CD8-positive, alpha-beta memory T cell (primary cell): ENCODE measurements at places on chromosomes 5 and 9. TPM values are rescaled to one million over a fixed set of nuclear protein-coding genes. Genes with fewer than 3 reads are reported as not detected.

WNT8A gene
- polyA plus RNA-seq: not detected

DNA sequence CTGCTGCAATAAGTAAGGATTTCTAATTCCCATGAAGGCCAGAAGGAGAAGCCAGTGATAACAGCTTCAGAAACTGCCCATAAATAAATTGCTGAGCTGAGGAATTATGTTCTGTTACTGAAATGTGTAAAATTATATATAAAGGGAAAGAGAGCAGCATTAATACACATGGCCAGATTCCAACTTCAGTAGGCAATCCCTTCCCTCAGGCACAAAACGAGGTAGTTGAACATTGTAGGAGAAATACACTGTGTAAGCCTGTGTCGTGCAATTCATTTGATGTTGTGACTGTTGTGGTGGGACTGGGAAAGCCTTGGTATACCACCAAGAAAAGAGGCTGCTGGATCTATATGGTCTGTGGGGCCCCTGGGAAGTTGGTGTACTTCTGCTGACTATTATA is 192.9 kb downstream of the WDR70 start:
- no peak for DNase-seq

FREM1 gene
- polyA plus RNA-seq: not detected

GRCh38 chr9:69971643-69972449 is 71.8 kb upstream of the MAMDC2 start:
- DNase-seq: peak; percentile 12

MEIKIN gene
- polyA plus RNA-seq: 0.69 TPM

- no peak for DNase-seq
These were observed 482.2 kb upstream of the PAPPA start for GRCh38 chr9:115671236-115671962.

OLFM1 gene
- polyA plus RNA-seq: not detected

- no peak for DNase-seq
These were observed 239.4 kb upstream of the FBXL7 start for GRCh38 chr5:15260356-15261268.

DRD1 gene
- not detected for polyA plus RNA-seq

DUSP1 gene
- 1,007 TPM for polyA plus RNA-seq

DNA sequence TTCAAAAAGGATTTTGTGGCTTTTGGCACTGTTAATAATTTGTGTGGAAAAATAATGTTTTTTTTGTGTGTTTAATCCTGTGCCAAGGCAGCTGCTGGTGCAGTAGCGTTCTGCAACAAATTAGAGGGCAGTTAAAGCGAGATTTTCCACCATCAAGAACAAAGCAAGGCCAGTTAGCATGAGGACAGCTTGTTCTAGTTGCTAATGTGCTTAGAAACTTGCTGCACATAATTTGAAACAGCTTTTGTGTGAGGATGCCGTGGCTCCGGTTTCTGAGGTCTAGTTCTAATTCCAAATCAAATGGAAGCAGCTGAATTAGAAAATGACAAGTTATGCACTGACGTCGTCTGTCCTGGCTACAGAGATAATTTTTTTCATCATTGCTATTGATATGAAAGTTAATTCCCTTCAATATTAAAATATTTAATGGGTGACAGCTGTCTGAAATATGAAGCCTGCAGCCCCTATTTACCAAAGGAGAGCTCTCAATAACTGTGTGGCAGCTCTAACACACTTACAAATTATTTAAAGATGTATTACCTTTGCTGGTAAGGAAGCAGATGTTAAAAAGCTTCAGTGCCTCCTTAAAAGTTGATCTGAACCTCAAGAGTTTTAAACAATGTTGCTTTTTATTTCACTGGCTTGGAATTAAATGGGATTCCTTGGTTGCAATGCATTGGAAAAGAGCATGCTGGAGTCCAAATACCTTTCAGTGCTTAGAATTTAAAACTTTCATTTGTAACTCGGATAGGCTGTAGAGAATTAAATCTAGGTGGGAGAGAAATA is 128.6 kb downstream of the SPATA31D1 start:
- no peak for DNase-seq

DNA sequence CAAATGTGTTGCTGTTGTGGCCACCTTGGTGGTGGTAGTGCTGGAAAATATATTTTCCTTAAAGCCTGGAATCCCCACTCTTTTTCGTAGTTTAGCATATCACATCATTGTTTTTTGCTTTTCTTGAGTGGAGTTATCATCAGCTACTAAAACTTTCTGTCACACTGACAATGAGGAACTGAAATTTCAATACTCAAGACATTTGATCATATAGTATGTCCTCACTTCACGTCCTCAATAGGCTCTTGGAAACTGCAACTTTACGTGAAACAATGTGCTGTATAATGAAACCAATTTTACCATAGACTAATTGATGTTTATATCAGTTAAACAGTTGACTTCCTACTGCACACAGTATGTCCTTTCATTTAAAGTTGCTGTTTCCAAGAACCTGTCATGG is 265.8 kb downstream of the ADGRV1 start:
- no peak for DNase-seq

- no peak for DNase-seq
These were observed 101.7 kb downstream of the ADRB2 start for GRCh38 chr5:148928141-148928540.

MRPS2 gene
- 50.9 TPM for polyA plus RNA-seq

DNA sequence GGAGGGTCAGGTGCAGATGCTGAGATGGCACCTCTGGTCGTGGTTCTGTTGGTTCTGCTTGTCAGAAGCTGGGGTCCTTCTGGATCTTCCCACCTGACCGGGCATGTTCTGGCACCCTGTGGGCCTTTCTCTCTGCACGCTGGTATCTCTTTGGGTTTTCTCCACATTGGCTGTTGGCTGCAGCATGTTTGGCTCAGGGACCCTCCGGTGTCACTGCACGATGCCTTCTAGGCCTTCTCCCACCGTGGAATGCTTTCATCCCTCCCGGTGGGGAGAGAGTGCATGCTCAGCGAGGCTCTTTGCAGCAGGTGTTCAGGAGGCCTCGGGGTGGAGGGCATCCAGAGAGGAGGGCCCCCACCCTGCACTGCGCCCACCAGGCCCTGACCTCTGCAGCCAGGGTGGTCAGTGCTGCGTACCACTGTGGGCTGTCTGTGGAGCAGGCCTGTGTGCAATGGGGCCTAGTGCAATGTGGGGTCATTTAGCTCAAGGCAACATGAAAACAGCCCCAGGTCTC is 119.4 kb downstream of the WNK2 start:
- DNase-seq: no peak

DNA sequence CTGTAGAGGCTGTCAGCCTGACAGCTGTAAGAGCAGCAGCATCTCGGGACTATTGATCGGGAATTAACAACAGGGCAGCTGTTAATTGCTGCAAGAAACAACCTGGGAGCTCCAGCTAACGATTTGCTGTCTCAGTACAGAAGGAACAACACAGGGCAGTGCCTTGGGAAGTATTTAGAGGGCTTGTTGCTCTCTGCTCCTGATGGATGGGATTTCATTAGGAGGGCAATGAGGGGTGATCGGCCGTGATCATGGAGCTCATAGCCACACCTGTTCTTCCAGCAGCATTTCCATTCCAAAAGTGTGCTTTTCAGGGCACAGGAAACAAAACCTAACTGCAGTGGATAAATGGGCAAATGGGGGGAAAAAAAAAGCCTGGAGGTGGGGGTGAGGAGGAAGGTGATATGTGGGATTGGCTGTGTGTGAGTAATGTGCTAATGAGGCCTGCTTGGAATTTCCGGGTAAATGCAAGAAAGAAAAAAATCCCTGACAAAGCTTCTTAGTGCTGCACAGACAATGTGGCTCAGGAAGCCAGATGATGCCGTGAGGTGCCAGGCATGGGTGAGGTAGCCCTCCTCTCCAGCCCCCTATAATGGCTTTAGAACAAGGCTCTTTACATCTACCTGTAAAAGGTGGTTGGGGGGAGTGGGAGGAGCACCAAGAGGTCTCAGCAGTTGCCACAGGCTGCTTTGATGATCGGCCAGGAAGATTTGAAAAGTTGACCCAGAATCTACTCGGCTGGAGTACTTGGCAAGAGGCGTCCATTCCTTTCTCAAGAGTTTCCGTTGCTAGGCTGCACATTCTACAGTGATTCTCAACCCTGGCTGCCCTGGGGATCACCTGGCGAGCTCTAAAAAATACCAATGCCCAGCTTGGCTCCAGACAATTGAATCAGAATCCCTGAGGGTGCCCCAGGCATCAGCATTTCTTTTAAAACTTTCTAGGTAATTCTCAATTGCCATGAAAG is 139.5 kb upstream of the KLF9 start:
- DNase-seq: no peak

ANKRD31 gene
- 0.33 TPM for polyA plus RNA-seq

GRCh38 chr5:138466900-138467710 is 1.8 kb downstream of the EGR1 start:
- DNase-seq: no peak

DNA sequence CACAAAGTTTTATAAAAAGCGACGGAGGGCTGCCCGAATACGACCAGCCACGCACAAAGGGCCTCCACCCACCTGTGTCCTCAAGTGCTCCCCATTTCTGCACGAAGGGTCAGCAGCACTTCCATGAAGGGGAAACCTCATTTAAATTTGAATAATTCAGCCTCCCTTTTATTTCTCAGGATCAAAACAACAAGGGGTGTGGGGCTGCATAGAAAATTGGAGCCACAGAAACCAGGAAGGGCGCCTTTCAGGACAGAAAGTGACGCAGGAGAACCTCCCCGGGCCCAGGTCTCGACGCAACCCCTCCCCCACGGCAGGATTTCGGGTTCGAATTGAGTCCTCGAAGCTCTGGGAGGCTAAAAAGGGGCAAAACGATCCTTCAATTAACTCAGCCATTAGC is 2.1 kb downstream of the NRARP start:
- DNase-seq: no peak

- no peak for DNase-seq
These were observed 2375.8 kb downstream of the MAT2B start for GRCh38 chr5:165881259-165881658.

DNA sequence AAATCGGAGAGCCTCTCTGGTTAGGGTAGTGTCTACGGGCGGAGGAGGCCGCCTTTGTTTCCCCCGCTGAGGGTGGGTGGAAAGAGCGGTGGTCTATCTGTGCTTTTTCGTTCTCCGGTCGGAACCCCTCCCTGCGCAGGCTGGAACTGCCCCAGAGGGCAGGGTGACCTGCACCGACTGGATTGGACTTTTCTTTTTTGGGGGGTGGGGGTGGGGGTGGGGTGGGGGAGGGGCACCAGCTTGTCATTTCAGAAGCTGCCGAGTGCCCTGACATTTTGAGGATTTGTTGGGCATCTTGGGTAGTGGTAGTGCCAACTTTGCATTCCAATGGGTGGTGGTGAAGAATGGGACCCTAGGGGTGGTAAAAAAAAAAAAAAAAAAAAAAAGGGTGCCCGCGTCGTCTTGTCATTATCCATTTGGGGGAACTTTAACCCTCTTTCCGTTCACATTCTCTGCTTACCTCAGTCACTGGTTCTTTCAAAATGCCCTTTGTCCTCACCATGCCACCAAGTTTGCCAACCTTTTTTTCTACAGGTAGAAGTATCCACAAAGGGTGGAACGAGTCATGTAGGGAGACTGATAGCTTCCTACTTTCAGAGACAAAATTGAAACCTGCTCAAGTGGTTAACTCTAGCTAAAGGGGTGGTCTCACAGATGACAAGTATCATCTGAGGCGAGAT is 1.3 kb downstream of the UBE2R2 start:
- no peak for DNase-seq

- no peak for DNase-seq
These were observed 33.9 kb downstream of the HABP4 start for GRCh38 chr9:96483733-96484390.

OR1K1 gene
- polyA plus RNA-seq: not detected

TICAM2 gene
- 0.29 TPM for polyA plus RNA-seq
